ENCODE measurements at places on chromosomes 12 and 14. TPM values are rescaled to one million over a fixed set of nuclear protein-coding genes. Genes with fewer than 3 reads are reported as not detected.

The A2M gene
- polyA plus RNA-seq = 164 TPM

DNA sequence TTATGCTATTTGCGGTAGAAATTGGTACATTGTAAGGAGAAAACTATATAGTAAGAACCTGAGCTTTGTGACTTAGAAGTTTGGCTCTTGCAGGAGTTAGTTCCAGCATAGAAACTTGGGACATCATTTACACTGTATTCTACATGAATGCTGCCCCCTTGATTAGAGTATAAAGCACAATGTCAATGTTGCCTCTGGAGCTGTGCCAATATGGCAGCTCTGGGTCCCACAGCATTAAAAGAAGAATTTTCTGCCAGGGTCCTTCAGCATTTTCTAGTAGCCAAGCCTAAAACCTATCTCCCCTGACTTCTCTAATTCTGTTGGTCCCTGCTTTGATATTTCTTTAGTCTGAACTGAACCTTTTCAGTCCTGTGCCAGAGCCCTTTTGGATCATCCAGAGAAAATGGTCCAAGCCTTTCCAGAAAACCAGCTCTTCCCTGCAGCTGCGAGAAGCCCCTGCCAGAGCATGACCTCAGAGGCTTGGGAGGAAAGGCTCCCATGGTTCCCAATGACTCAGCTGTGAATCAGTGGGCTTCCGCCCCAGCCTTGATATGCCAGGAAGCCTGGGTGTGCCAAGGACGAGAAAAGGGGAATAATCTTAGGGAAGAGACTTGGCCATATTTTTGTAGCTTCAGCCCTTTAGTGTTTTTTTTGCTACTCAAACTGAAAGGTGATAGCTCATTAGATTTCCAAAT lies 43.2 kb downstream of the PLEKHG7 start:
- DNase-seq = peak; percentile 86

DNA sequence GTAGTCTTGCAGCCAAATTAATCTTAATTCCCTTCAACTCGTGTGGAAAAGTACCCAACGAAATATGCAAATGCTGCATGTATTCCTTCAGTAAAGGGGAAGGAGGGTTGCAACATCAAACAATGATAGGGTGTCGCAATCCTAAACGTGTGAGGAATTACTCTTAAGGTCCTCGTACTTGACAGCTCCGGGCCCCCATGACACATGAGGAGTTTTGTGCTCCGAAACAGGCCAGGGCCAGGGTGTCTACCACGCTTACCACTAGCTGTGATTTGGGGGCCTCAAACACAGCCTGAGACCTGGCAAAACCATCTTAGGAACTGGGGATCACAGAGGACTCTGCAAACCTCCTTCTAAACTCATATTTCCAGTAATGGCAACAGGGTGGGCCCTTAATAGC lies 20.4 kb downstream of the FOS start:
- peak; percentile 63 for DNase-seq

The PTPRQ gene
- 0.27 TPM for polyA plus RNA-seq

GRCh38 chr12:55842681-55843429 lies at the start of gene MMP19:
TSS of gene MMP19 (minus strand) at chr12:55842936. CDS start at chr12:55842830, 106 bp downstream.
- DNase-seq = no peak

The CMA1 gene
- not detected for polyA plus RNA-seq
